ENCODE measurements at places on chromosomes 7 and 10.

DNA sequence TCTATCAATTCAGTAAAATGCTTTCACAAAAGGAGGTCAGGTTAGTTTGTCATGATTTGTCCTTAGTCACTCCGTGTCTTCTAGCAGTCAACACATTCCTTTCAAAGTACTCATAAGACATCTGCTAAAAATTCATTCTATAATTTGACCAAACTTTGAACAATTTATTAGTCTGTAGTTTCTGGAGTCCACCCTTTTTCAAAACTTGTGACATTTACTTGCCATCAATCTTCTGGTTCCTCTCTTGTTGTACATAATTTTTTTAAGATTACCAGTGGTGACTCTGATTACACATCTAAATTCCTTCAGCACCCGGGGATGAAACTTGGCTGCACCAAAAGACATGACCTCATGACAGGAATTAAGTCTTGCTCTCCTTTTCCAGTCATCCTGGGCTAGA is 130.1 kb downstream of the NEBL start:
- DNase-seq, result no peak

DNA sequence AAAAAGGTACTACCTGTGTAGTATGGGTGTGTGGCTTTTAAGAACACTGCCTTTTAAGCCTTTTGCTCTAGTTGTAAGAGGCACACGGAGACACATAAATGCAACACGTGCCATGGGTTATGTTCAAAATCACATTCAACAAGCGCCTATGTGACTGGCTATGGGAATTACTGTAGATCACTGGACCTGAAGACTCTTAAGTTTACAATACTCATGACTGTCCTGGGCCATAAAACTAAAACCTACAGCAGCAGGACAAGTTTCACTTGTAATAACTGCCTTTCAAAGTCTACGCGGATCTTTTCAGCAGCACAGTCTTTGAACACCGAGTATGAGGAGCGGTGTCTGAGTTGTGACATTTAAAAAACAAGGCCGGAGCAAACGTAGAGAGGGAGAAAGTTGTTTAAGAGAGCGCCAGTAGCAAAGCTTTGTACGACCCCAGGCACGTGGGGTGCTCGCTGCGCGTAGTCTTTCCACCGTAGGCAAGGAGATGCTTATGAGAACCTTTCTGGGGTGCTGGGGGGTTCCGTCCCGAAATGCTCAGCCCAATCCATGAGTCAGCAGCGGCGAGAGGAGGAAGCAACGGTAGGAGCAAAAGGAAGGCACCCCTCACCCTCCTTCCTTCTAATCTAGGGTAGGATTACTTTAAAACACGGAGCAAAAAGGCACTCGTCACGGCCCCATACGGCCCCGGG is 662 bp downstream of the DNAJC2 start:
- no peak for DNase-seq

DNA sequence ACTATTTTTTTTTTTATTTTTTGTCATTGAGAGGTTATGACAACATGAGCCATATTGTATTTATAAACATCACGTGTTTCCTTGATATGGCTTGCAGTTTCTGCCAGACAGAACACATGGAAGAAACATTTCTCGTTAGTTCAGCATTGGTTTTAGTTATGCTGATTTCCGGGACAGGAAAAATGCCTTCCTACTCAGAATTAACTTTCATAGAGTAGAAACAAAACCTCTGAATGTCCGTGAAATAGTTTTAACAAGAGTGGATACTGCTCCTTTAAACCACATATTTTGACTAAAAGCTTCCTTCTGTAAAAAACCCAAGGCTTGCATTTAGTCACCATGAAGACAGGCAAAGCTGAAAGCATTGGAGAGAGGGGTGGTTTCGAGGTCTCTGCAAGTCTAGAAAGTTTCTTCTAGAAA is 240.4 kb downstream of the KIAA1217 start:
- DNase-seq, result no peak

GRCh38 chr10:83820033-83820432 is 319.3 kb upstream of the GHITM start:
- DNase-seq, result no peak

- DNase-seq, result no peak
Observed at GRCh38 chr10:29874606-29875269, 184.6 kb downstream of the JCAD start.

GRCh38 chr10:84205049-84205852 is 10.9 kb downstream of the CDHR1 start:
- peak; percentile 43 for DNase-seq

DNA sequence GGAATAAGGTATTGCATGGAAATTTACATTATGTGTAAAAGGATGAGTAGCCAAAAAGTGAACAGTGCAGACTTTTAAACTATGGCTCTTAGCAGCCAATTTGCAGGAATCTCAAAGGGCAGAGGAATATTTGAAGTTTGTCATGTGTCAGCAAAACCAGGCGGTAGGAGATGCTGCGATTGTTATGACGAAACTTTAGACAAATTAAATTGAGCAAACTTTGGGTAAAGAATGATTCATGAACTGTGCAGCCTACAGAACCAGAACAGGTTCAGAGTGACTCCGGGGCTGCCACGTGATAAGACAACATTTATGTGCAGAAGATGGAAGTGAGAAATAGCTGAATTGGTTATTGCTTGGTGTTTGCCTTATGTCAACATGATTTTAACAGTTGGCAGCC is 39.2 kb upstream of the CCDC6 start:
- DNase-seq, result no peak

DNA sequence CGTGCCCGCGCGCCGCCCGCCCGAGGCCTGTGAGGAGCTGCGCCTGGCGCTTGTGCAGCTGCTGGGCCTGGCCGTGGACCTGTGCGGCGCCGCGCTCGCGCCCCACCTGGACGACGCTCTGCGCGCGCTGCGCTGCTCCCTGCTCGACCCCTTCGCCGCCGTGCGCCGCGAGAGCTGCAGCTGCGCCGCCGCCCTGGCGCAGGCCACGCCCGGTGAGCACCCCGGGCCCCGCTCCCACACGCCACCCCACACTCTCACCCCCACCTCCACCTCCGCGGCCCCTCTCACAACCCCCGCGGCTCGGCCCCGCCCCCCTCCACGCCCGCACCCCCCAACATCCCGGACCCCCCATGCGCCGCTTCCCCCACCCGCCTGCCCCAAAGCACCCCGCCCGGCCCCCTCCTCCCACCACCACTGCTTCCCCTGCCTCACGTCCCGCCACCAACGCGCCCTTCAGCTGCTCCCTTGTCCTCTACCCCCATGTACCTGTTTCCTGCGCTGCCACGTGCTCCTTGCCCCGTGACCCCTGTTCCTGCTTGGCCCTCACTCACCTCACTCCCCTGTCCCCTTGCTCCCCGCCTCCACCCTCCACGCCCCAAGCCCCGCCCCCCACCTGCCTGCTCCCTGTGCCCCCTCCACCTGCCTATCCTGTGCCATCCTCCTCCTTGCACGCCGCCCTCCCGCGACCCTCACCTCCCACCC is at the start of gene PRKAR1B:
PRKAR1B (minus strand) TSS at position 178 of the 702 bp plus-strand sequence. CDS start 15,776 bp downstream, outside the sequence.
- no peak for DNase-seq

DNA sequence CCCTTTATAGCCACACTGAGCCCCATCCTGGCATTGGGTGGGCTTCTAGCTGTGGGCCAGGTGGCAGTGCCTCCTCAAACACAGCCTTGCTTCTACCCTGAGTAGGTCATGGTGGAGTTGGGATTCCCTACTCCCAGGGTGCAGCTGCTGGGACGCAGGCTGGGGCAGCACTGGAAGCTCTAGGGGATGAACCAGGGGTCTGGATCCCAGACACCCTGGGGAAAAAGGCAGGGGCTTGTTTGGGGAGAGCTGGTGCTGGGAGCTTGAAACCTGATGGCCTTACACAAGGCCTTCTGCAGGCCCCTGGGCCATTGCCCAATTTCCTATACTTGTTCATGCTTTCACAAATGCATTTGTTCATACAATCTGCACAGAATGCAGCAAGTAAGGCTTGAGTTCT is 103.7 kb upstream of the CTBP2 start:
- DNase-seq, result no peak

DNA sequence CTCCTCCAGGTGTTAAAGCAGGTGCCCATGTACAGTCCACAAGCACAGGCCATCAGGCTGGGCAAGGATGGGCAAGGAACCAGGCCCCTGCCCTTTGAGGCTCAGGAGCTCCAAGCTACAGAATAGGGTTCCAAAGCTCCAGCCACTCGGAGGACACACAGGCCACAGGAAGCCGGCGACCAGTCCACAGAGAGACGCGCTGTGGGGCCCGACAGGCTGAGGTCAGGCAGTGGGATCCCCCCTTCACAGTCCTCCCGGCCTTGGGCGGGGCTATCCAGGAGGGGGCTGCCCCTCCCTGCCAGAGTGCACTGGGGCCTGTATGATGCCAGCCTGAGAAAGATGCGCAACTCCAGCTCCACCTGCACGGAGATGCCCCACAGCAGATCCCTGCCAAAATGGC is 34.0 kb downstream of the MAD1L1 start:
- DNase-seq, result no peak

- DNase-seq, result no peak
Observed at GRCh38 chr7:78326189-78326588, 527.6 kb downstream of the PHTF2 start.

- no peak for DNase-seq
Observed at GRCh38 chr10:71748671-71749191, 24.6 kb downstream of the VSIR start.

- no peak for DNase-seq
Observed at GRCh38 chr10:49662169-49662830, 17.2 kb upstream of the C10orf53 start.

DNA sequence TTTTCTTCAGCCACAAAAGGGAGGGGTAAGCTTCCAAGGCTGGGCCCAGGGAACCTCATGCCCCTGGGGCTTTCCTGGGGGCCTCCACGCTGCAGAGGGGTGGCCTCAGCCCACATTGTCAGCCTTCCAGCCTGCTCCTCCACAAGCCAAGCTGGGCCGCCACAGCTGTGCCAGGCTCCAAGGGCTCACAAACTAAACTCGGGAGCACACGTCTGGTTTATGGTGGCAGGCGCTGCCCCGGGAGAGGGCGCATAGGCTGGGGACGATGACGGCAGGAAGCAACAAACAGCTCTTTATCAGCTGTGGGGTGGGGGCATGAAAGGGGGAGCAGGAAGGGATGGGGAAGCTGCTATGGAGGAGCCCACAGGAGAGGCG is 6.3 kb upstream of the CDH23 start:
- no peak for DNase-seq

- DNase-seq, result no peak
Observed at GRCh38 chr7:38736138-38736537, 105.0 kb upstream of the AMPH start.

DNA sequence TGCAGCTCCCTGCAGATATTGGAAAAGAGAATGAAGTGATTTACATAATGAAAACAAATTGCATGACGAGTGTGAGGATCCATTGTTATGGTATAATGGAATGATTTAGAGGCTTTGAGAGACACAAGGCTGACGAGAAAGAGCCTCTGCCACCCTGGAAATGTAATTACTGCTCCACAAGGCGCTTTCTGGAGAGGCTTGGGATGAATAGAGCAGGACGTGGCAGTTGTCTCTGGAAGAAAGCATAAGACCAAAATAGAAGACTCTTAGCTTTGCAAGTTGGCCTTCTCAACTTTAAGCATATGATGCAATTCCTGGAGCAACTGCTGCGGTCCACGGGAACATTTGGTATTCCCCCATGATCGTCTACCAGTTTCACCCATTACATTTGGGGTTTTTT is 181.9 kb upstream of the TCF7L2 start:
- no peak for DNase-seq

DNA sequence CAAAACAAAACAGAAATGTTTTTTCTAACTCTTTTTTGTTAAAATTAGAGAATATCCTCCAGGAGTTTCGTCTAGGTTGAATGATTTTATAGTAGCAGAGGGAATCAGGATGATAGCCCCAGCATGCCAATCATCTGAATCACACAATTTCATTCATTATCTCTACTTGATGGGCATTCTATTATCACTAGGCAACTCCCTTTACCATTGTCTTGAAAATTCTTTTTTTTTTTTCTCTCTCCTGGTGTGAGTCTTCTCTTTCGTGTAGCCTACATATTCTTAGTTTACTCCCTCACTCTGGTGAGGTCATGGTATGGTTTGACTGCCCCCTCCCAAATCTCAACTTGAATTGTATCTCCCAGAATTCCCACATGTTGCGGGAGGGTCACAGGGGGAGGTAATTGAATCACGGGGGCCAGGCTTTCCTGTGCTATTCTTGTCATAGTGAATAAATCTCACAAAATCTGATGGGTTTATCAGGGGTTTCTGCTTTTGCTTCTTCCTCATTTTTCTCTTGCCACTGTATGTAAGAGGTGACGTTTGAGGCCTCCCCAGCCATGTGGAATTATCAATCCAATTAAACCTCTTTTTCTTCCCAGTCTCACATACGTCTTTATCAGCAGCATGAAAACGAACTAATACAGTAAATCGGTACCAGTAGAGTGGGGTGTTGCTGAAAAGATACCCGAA is 105.0 kb downstream of the OTUD1 start:
- no peak for DNase-seq

GRCh38 chr10:75395932-75396630 is 5.5 kb downstream of the ZNF503 start:
- DNase-seq, result no peak

DNA sequence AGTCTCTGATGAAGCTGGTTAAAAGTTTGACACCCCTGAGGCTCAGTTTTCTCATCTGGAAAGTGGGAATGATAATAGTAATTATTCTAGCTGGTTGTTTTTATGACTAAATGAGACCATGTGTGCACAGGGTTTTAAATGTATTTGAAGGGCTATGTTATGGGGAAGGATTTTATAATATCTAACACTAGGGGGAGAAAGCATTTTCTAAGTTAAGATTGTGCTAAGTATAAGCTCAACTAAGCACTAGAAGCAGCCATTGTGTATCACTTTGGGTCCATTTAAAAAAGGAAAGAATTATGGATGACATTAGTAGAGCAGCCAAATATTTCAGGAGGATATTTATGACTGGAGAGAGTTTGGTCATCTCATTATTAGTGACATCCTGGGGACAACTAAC is 49.5 kb upstream of the CREB5 start:
- DNase-seq, result no peak

DNA sequence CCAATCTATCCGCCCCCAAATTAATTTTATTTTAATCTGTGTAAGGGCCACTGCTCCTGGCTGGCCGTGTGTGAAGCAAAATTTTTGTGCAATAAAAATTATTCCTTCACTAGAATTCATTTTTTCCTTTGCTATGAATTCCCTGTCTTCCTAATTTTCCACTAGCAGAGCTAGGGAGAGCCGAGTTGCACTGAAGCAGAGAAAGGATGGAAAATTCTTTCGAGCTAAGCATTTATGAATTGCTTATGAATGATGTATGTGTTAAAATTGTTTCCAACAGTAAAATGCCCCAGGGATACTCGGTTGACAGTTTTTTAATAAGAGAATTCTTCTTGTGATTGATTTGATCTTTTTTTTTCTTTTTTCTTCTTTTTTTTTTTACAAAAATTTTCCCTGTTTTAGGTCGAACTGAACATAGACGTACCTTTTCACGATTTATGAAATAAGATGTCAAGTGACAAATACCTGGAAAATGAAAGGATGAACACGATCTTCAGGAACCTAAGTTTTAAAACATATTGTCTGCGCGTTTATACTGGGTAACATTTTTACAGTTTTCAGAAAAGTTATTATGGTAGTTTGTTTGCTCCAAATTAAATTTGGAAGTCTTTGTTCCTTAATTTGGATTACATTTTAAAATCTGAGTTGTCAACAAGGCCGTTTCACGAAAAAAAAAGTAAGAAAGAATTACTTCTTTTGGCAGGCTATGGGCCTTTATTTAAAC is 288.8 kb upstream of the NFE2L3 start:
- DNase-seq, result peak; percentile 55

Measured in NCI-H748 treated with DMSO at 0.1 percent for 48 hours (cell line).